ENCODE measurements at places on chromosomes 6 and 20.
A peak's percentile ranks its signal among the peaks of the same experiment; 100 is the strongest.

DNA sequence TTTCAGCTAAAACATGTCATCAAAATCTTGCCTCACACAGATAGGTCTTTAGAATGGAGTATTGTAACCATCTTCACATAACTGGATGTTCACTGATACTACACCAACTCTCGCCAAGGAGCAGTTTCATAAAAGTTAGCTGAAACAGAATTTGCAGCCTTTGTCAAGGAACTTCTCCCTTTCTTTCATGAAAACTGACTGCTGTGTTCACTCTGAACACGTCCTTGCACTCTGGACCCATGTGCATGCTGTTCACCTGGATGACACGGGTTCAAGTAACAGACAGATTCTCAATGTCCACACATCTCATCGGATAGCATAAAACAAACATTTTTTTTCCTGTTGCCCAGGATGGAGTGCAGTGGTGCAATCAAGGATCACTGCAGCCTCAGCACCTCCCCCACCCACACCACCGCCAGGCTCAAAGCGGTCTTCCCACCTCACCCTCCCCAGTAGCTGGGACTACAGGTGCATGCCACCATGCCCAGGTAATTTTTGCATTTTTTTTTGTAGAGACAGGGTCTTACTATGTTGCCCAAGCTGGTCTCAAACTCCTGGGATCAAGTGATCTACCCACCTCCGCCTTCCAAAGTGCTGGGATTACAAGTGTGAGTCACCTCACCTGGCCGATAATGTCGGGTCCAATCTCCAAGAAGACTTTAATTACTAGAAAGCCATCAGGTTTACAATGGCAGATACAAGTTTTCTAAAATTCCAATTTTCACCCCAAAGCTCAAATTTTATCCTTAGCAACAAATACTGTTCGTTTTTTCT lies 9.4 kb downstream of the DIDO1 start:
- no peak for DNase-seq

DNA sequence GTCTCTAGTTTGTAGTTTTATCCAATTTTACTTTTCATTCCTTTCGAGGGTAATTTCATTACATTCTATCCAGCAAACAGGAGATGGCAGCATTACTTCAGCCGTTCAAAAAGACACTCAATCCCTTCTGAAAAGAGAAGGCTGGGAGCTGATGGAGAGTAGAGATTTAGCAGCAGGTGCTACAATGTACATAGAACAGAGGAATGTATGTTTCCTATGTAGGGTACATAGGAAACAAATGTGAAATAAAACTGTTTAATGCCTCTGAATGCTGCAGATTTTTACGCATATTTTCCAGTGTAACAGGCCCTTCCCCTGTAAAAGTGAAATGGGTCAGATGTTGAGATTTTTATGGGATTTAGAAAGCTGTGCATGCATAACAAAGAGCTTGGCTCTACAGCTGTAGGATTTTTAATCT lies 16.0 kb downstream of the RPS12 start:
- DNase-seq: peak; percentile 87

DNA sequence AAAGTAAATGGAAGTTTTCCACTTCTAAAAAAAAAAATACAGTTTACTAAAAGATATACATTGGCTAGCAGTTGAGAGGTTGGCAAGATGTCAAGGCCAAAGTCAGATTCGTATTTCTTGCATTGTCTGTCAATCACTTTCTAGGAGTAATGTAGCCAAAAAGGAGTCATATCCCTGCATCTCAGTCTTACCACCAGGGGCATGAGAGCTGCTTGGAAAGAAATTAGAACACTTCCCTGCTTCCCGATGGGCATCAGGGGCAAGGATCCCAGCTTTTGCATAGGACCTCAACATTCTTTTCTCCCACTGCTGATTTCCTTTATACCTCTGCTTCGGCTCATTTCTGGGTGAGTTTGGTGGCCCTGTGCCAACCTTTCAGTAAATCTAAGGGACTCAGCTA lies 581.0 kb upstream of the MAP3K7 start:
- no peak for DNase-seq

DNA sequence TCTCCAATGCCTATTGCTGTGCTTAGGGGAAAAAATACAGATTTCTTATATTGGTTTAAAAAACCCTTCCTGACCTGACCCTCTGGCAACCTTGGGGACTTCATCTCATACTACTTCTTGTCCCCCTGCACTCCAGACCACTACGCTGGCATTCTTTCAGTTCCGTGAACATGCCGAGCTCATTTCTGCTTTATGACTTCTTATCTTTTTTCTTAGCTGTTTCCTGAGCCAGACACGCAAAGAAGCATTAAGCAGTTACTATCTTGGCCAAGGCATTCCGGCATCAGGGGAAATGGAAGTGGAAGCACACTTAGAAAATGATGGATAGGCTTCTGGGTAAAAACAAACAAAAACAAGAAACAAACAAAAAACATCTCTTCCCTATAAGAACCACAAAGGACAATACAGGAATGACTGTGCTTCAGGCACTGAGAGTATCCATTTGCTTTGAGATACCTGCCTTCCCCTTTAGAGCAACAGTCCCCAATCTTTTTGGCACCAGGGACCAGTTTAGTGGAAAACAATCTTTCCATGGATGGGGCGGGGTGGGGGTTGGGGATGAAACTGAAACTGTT lies 4.4 kb upstream of the CCDC28A start:
- no peak for DNase-seq

DNA sequence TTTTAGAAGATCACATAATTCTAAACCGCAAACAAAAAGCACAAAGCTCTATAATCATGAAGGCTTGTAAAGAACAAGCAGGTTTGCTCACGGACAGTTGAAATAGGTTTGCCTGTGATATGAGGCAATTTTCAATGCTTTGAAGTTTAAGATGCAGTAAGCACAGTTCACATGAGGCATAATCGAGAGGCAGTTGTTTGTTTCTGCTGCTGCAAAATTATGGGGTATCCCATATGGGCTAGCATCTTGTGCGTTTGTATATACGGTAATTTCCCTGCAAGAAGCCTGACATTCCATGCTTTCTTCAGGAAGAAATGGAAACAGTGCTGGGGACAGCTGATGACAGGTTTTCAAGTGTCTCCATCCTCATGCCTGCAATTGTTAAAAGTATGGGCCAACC lies 94.6 kb upstream of the MC3R start:
- no peak for DNase-seq

DNA sequence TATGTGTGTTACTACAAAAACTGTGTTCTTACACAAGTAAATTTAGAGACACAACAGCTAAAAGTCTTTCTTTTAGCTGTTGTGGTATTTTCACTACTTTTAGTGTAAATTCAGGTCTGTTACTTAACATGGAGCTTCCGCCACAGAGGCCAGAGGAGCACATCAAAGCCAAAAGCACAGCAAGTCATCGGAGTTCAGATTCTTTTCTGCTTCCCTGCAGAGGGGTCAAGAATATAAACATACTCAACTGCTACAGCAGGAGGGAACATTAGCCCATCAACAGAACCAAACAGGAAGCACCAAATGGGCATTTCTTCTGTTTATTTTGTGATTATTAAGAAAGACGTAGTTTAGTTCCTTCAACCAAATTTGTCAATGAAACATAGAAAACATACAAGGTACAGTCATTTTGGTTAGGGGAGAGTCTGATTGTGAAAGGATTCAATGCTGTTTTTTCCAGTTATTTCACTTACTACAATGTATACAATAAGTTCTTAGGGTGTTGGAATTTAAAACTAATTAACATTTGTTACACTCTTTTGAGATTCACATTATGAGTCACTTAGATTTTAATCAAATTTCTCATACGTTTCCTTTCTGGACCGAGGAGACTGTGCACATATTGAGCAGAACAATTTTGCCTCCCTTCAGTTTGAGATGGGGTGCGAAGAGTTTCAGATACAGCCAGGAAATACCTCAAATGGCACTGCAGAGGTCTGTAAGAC lies 42.8 kb upstream of the DSE start:
- DNase-seq: no peak

DNA sequence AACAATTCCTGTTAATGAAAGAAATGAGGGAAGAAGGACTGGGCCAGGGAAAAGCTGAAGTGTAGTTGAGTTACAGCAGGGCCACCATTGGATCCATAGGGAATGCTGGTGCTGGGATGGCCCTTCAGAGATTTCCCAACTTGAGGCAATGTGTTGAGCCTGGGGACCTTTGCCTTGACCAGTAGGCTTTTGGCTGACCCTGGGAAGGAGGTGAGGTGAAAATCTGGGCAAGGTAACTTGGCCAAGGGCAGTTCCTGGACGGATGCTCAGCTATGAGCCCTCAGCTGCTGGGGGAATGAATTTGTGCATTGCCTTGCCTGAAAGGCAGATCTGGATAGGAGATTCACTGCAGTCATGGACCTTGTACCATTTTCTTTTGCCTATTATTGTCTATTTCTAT lies 20.4 kb downstream of the UTRN start:
- no peak for DNase-seq

- DNase-seq: no peak
These were observed 4.9 kb upstream of the DEK start for GRCh38 chr6:18269253-18269652.

DNA sequence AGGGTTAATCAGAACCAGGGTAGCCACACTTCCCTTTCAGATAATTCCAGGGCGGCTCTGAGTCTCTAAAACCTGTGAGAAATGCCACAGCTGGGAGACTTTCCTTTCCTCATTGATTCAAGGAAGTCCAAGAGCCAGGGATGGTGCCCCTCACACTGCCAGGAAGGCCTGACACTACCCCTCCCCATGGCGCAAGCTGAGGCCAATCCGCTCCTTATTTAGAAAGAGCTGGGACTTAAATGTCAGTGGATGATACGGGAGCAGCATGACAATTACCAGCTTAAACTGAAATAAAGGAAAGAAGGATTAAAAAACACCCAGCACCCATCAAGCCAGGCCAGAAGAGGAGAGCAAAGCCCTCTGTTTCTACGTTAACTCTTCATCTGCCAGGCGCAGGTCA lies 244.4 kb downstream of the LRFN2 start:
- DNase-seq: no peak

GRCh38 chr6:12331951-12332749 lies 42.0 kb downstream of the EDN1 start:
- DNase-seq: no peak
